NCI-H345 (cell line): ENCODE measurements at places on chromosomes 4 and X.

DNA sequence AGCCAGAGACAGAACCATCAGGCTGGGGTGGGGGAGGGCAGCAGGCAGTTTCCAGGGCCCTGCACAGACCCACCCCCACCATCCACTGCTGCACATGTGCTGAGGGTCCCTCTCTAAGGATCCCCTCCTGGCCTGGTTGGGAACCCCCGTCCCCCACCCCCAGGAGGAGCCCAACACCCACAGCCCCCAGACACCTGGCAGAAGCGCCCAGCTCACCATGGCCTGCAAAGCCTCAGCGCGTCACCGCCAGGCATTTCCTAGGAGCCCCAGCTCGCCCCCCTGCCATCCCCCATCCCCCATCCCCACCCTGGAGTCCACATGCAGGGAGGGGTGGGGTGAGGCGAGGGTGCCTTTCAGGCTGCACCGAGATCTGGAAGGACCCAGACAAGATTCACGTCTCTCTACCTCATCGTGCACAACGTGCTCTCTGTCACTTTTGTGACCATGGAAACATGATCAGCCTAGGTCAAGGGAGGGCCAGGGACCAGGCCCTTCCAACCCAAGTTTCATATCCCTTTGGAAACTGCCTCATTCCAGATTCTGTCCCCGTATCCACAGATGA, 9.3 kb downstream of the MXD4 start:
- DNase-seq: no peak

DNA sequence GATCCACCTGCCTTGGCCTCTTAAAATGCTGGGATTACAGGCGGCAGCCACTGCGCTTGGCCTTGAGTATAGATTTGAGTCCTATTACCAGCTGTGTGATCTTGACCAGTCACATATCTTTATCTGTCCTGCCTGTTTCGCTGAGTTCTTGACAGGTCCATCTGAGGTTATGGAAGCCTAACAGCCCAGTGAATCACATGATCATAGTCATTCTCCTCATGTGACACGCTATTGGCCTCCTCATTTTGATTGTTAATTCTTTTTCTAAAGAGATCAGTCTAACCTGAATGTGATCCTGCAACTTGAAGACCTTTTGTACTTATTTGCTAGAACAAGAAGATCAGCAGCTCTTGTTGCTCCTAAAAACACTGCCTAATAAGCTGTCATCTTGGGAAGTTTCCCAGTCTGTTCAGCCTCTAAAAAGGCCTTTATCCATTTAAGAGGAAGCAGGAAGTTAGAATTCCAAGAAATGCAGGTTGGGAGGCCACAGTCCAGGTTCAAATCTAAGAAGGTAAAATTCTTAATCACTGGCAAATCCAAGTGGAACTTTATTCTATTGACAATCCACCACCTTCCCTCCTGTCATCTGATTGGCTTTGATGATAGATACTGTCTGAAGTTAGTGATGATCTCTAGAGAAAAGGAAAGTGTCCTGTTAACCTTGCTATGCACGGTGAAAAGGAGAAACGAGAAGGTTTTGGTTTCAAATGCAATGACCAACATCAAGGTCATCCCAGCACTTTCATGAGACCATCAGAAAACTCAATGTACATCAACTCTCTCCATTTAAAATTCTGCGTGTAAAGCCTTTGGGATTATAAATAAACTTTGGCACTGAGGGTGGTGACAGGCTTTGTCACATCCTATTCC, 86.9 kb downstream of the CHRNA9 start:
- DNase-seq: no peak

DNA sequence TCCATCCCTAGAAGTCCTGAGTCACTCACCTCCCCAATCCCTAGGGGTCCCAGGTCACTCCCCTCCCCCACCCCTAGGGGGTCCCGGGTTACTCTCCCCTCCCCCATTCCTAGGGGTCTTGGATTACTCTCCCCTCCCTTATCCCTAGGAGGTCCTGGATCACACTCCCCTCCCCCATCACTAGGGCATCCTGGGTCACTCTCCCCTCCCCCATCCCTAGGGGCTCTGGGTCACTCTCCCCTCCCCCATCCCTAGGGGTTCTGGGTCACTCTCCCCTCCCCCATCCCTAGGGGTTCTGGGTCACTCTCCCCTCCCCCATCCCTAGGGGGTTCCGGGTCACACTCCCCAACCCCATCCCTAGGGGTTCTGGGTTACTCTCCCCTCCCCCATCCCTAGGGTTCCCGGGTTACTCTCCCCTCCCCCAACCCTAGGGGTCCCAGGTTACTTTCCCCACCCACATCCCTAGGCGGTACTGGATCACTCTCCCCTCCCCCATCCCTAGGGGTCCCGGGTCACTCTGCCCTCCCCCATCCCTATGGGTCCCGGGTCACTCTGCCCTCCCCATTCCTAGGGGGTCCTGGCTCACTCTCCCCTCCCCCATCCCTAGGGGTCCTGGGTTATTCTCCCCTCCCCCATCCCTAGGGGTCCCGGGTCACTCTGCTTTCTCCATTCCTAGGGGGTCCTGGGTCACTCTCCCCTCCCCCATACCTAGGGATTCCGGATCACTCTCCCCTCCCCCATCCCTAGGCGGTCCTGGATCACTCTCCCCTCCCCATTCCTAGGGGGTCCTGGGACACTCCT, 2.1 kb downstream of the ASMTL start:
- DNase-seq: no peak

DNA sequence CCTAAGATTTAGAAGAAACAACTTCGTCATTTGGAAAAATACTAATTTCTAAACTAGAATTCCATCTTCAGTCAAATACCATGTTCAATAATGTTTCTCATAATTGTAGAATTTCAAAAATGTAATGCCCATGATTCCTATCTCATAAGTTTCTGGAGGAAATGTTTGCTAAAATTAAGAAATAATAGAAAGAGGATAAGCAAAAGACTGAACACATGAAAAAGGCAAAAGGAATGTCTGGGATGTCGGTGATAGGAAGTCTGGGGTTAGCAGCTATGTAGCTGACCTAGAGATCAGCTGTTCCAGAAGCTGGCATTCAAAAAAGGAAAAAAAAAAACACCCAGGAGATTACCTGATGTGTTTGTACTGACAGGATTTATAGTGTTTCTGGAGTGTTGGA, 18.9 kb upstream of the PCDH10 start:
- no peak for DNase-seq

DNA sequence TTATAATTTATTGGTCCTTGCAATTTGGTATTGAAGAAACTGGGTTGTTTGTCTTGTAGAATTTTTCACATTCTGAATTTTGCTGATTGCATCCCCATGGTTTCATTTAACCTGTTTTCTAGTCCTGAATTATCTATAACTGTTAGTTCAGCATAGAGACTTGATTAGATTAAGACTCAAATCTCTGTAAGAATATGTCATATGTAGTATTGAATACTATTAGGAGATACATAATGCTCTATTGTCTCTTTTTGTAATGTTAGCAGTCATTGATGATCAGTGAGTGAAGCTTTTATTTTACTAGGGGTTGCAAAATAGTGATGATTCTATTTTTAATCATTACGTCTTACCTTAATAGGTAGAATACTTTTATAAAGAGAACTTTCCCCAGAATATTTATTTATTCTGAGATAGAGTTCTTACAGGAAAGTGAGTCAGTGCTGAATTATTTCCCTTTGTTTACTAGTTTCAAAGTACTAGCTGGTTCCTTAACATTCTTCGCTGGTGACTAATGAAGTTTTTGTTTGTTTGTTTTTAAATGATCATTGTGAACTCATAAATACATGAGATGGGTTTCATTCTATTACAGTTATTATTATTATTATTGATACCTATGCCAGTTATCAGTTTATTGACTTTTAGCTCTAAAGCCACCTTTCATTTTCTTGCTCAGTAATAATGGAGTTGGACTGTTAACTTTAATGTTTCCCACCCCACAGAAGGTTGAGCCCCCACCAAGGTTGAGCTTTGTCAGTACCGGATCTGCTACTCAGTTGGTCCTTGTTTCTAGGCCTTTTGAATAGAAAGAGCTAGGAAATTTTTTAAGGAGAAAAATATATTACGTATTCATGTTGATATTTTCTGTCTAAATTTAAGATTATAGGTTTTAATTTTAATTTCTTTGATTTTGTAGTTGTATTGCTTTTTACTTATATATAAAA, 102.3 kb downstream of the LARP1B start:
- no peak for DNase-seq
